Aorta (tissue), 5 donors: ENCODE measurements at places on chromosomes 3 and 15.

GRCh38 chr3:11989383-11990038 lies 14.7 kb upstream of the SYN2 start:
- no peaks in the 10 kb centered on the region for H3K36me3 ChIP-seq
- no peaks in the 10 kb centered on the region for H3K27me3 ChIP-seq
- no peak overlapping the region for H3K27ac ChIP-seq
- no peaks in the 10 kb centered on the region for H3K4me1 ChIP-seq
- no peak overlapping the region for H3K4me3 ChIP-seq

GRCh38 chr15:70765504-70766281 lies 2.3 kb upstream of the UACA start:
- H3K36me3 ChIP-seq: no peaks in the 10 kb centered on the region
- no peaks in the 10 kb centered on the region for H3K27me3 ChIP-seq
- H3K4me3 ChIP-seq: no peak overlapping the region
- DNase-seq: no peak

- no peak for DNase-seq
- H3K27ac ChIP-seq: no peak overlapping the region
- H3K4me3 ChIP-seq: peak overlapping the region; percentile 85
- no peaks in the 10 kb centered on the region for H3K36me3 ChIP-seq
Measured at GRCh38 chr3:136750209-136750896, 1.8 kb downstream of the STAG1 start.

GRCh38 chr3:53900666-53901331 lies 9.1 kb upstream of the SELENOK start:
- H3K36me3 ChIP-seq: no peaks in the 10 kb centered on the region
- no peaks in the 10 kb centered on the region for H3K4me1 ChIP-seq
- no peak for DNase-seq
- no peak overlapping the region for H3K4me3 ChIP-seq
- H3K27ac ChIP-seq: no peak overlapping the region
- no peaks in the 10 kb centered on the region for H3K27me3 ChIP-seq

GRCh38 chr3:141795741-141796080 lies 32.5 kb downstream of the GRK7 start:
- H3K4me3 ChIP-seq: no peak overlapping the region
- H3K27ac ChIP-seq: no peak overlapping the region
- DNase-seq: no peak
- no peaks in the 10 kb centered on the region for H3K36me3 ChIP-seq
- H3K27me3 ChIP-seq: no peaks in the 10 kb centered on the region
- H3K4me1 ChIP-seq: no peaks in the 10 kb centered on the region

GRCh38 chr15:70387081-70387480 lies 289.4 kb upstream of the TLE3 start:
- H3K27me3 ChIP-seq: no peaks in the 10 kb centered on the region
- H3K36me3 ChIP-seq: no peaks in the 10 kb centered on the region
- H3K4me3 ChIP-seq: no peak overlapping the region
- no peak overlapping the region for H3K27ac ChIP-seq
- no peaks in the 10 kb centered on the region for H3K4me1 ChIP-seq
- no peak for DNase-seq

DNA sequence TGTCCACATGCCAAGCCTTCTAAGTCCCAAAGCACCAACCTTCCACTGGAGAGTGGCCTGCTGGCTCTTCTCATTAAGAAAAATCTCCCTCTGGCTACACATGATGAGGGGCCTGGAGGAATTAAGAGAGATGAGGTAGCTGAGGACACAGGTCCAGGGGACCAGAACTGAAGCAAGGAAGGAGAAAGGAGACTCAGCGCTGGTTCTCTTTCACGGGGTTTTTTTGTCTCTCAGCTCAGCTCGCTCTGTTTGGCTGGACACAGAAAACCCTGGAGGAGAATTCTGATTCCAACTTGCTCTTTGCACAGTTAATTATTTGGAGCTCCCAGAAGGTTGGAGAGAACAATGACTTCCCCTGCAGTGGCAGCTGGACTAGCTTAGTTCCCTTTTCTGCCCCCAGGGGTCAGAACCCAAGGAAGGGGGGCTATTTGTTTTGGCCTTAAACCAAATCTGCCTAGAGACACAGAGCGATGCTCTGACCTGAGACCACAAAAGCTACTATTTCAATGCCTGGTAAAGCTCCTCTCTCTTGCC lies 507.6 kb downstream of the FHIT start:
- no peaks in the 10 kb centered on the region for H3K36me3 ChIP-seq
- H3K4me1 ChIP-seq: no peaks in the 10 kb centered on the region
- no peak for DNase-seq
- H3K27ac ChIP-seq: peak overlapping the region; percentile 56

- no peak overlapping the region for H3K4me3 ChIP-seq
- no peaks in the 10 kb centered on the region for H3K4me1 ChIP-seq
- no peak for DNase-seq
- H3K27me3 ChIP-seq: no peaks in the 10 kb centered on the region
- no peak overlapping the region for H3K27ac ChIP-seq
- no peaks in the 10 kb centered on the region for H3K36me3 ChIP-seq
Measured at GRCh38 chr3:48950051-48950450, 31.4 kb downstream of the ARIH2 start.

DNA sequence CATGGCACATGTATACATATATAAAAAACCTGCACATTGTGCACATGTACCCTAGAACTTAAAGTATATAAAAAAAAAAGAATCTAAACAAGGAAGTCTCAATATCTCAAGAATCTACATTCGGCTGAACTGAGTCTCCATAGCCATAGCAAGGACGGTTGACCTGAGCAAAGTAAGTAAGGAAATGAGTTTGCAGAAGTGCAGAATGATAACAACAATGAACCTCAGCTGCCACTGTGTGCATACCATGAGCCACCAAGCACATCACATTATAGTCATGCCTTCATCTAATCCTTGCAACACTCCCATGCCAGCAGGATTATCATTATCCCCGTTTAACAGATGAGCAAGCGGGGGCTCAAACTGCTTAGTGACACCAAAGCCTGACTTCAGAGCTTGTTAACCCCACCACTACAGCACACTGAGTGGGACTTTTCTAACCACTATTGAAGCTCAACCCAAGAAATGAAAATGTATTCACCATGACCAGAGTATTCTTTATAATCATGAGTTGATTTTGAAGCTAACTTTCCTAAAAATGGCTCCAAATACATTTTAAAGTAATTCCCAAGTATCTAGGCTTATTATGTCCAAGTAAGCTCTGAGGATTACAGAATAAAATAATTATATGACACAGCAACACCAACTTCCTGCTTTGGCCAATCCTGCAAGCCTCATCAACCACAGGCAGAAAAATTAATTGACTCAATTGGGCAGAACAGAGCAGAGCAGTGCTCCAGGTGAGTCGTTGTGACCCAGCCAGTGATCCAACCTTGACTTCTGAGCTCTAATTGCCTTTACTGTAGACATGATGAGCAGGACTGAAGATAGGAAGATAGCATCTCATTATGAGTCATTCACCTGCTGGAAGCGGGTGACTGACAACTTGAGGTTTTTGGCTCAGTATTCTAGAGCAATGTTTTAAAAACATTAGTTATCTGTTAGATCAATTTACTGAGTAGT lies 47.3 kb upstream of the IL12A start:
- H3K36me3 ChIP-seq: no peaks in the 10 kb centered on the region
- H3K4me1 ChIP-seq: no peaks in the 10 kb centered on the region
- no peak overlapping the region for H3K4me3 ChIP-seq

GRCh38 chr15:43249699-43250203 lies 17.0 kb downstream of the TGM5 start:
- H3K27me3 ChIP-seq: no peaks in the 10 kb centered on the region
- H3K36me3 ChIP-seq: no peaks in the 10 kb centered on the region
- no peaks in the 10 kb centered on the region for H3K4me1 ChIP-seq
- no peak overlapping the region for H3K4me3 ChIP-seq
- no peak for DNase-seq

GRCh38 chr3:61565569-61565968 lies 4.2 kb downstream of the PTPRG start:
- no peaks in the 10 kb centered on the region for H3K27me3 ChIP-seq
- H3K36me3 ChIP-seq: no peaks in the 10 kb centered on the region
- H3K4me1 ChIP-seq: peaks cover 7% of the 10 kb centered on the region
- DNase-seq: no peak

DNA sequence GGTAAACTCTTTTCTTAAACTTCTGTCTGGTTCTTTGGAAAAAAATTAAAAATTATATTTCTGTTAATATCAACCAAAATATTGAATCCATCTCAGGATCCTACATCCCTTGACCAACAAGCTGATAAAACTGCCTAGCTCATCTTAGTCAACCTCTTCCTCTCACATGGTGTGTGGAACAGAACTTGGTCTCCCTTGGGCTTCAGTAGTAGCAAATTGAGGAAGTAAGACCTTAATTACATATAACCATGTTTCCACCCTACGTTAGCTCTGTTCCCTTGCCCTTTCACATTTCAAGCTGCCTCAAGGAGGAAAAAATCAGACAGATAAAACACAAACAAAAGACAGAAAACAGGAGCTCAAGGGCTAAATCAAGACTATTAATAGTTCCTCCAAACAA lies 116.4 kb downstream of the GREM1 start:
- H3K4me1 ChIP-seq: no peaks in the 10 kb centered on the region
- H3K27ac ChIP-seq: no peak overlapping the region

GRCh38 chr3:151219056-151219455 lies 16.0 kb upstream of the GPR171 start:
- H3K27me3 ChIP-seq: no peaks in the 10 kb centered on the region
- no peak overlapping the region for H3K4me3 ChIP-seq
- H3K36me3 ChIP-seq: no peaks in the 10 kb centered on the region
- DNase-seq: no peak
- no peaks in the 10 kb centered on the region for H3K4me1 ChIP-seq

DNA sequence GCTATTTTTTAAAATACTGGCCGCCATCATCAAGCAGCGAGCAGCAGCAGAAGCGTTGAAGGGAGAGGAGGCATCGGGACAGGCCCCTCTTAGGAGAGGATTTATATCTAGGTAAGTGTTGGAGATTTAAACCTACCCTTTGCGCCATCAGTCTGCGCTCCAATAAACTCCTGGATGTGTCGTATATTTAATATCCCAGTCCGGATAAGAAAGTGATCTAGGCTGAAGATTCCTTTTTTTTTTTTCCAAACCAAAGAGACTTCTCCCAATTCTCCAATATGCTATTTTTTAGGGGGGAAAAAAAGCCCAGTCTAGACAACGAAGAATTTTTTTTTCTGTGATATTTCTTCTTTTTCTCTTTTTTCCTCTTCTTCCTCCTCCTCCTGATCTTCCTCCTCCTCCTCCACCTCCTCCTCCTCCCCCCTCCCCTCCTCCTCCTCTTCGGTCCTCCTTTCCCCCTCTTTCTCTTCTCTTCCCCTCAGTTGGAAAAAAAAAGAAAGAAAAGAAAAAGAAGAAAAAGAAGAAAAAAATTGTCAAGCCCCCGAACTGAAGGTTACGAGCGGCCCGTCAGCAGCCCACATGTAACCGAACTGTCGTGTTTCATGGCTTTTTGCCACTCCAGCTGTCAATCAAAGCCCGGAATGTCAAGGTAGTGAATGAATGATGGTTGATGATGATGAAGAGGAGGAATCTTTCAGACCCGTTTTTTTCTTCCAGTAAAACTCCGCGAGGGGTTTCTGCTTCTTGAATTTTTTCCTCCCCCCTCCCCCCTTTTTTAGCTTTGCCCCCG lies 835 bp downstream of the MEIS2 start:
- no peaks in the 10 kb centered on the region for H3K36me3 ChIP-seq
- peak overlapping the region; percentile 99 for H3K4me3 ChIP-seq
- H3K4me1 ChIP-seq: no peaks in the 10 kb centered on the region
- peak overlapping the region; percentile 43 for H3K27ac ChIP-seq
- H3K27me3 ChIP-seq: no peaks in the 10 kb centered on the region

DNA sequence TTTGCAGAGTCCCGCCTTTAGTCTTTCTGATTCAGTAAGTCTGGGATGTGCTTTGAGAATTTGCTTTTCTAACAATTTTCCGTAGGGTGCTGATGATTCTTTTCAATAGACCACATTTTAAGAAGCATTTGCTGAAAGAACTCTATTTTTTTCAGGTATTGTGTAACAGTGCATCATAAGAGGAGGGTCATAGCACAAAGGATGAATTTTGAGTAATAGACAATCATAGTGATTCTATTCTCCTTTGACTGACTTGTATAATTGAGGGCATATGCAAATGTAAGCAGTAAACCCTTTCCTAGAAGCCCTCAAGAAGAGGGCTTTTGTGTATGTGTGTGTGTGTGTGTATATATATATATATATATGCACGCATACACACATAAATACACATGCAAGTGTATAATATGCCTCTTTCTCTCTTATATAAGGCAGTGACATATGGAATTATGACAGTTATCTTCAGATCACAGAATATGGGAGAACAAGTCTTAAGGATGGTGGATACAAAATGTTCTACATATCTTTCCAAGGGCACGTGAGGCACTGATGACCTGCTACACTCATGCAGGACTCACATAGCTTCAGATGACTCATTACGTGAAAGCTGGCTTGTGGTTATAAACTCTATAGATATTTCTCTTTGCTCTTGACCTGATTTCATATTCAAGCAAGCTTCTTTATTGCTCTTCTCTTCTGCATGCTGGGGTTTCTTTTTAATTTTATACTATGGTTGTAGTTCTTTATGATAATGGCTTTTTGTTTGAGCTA lies 6.5 kb upstream of the PLSCR1 start:
- DNase-seq: no peak
- H3K4me3 ChIP-seq: no peak overlapping the region
- no peaks in the 10 kb centered on the region for H3K36me3 ChIP-seq
- no peaks in the 10 kb centered on the region for H3K4me1 ChIP-seq
- no peak overlapping the region for H3K27ac ChIP-seq

DNA sequence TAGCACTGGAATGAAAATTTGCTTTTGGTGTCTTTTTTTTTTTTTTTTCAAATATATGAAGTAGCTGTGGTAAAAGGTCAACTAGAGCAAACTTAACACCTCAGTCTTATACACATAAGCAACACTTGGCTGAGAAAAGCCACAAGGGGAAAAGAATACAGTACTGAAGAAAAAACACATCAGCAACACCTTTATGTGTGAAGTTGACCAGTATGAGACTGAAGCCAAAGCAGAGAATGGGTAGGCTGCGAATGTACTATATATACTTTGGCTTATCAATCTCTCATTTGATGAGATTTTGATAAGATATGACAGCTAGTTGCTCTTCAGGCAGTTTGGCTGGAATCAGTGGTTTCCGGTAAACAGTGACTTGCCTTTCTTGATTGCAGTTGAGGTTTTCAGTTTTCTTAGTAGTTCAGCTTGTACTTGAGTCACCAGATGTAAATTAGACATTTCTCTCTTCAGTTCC lies 22.0 kb upstream of the ZCWPW2 start:
- peaks cover 2% of the 10 kb centered on the region for H3K4me1 ChIP-seq
- H3K27ac ChIP-seq: no peak overlapping the region
- DNase-seq: no peak
- no peaks in the 10 kb centered on the region for H3K36me3 ChIP-seq
